ENCODE measurements at places on chromosomes 2 and 18.

DNA sequence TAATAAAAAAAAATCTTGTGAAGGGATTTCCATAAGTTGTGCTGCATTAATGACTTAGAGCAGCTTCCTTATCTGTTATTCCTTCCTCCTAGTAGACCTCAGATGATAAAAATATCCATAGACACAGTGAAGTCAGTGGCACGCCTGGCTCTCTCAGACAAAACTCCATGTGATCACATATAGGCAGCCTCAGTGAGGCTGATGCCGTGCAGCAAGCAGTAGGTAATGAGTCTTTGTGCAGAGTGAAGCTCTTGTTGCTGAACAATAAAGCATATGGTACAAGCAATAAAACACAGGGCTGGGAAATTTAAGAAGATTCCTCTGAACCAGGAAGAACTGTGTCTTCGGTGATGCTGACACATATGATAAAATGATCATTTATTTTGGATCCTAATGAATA lies 102.7 kb downstream of the CSRNP3 start:
- no peak for DNase-seq

DNA sequence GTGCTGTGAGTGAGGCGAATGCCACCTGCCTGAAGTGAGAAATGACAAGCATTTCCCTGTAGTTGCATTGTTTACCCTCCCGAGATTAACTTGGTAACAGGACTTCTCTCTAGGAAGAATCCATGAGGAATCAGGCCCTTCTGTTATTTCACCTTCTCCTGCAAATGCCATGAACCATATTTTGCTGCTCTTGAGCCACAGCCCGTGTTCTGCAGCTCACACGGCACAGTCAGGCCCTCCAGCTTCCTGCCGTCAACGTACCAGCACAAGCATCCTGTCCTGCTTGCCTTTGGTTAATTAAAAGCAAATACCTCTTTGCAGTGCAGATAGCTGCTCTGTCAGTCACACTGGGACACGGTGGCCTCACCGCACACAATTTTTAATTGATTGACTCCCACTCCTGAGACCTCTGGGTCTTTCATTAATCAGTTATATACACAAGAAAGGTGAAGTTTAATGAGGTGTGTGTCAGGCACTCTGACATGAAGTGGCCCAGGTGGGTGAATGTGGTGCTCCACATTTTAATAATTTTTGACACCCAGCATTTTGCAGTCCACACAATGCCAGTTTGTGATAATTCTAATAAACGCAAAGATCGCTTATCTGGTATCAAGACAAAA lies 95.3 kb upstream of the ASB18 start:
- no peak for DNase-seq

GRCh38 chr18:11324956-11325882 lies 175.8 kb upstream of the PIEZO2 start:
- DNase-seq, result no peak

DNA sequence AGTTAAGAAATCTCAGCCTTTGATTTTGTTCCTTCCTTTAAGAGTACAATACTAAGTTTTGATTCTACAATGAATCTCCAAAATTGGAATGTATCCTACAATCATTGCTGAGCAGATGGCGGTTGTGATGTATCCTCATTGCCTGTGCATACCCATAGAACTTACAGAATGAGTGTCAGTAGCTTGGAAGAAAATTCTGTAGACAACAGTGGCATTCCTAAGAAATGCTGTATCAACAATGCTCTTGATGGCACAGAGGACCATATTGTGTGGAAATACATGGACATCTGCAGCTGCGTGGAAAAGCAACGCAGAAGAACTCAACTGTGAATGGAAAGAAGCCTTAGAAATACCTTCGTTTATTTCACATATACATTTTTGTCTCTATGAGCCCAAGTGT lies 30.2 kb downstream of the GAREM1 start:
- DNase-seq, result no peak

- DNase-seq, result no peak
These were observed 27.9 kb upstream of the GALNT5 start for GRCh38 chr2:157229572-157229971.

DNA sequence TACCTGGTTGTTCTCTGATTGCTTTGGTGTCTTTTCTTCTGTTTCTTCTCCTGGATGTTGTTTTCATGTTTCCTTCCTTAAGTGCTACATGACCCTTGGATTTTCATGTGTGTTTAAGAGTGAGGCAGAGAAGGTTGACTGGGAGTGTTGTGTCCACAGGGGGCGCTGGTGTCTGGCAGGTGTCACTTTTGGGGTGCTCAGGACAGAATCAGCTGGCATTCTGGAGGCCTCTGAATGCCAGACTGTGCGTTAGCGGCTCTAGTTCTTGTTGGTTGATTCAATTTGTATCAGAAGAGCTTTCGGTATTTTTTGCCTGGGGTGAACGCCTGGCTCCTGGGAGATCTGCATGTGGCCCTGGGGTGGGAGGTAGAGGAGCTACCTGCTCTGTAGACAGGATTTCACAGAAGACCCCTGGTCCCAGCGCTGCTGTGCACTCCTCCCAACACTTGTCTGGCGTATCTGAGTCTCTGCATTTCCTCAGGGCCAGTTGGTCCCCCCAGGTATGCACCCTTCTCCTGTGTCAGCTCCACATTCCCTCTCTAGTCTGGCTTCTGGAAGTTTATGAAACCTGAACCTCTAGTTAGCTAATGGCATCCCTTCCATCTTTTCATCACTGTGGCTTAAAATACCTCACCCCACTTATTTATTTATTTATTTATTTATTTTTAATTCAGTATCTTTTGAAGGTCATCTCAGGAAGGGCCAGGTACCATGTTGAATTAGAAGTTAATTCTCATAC lies 1.1 kb downstream of the GREB1 start:
- no peak for DNase-seq

DNA sequence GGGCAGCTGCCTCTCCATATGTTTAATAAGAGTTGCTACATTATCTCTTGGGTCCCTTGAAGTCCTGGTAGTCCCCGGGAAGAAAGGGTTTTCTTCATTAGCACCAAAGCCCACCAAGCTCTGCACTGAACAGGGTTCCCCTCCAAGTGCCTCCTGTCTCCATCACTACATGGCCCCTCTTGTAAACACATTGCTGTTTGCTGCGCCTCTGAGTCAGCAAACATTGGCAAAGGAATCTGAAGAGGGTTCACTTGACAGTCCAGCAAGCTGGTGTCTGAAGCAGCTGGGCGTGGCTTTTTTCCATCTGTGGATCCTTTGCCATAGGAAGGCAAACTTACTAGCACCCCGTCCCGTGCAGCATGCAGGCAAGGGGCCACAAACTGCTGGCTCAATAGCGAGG lies 82.8 kb downstream of the TEX51 start:
- no peak for DNase-seq

- DNase-seq, result no peak
These were observed 45.5 kb downstream of the EML4 start for GRCh38 chr2:42214669-42215068.

GRCh38 chr18:55588870-55589595 lies 1.0 kb upstream of the TCF4 start:
- no peak for DNase-seq

DNA sequence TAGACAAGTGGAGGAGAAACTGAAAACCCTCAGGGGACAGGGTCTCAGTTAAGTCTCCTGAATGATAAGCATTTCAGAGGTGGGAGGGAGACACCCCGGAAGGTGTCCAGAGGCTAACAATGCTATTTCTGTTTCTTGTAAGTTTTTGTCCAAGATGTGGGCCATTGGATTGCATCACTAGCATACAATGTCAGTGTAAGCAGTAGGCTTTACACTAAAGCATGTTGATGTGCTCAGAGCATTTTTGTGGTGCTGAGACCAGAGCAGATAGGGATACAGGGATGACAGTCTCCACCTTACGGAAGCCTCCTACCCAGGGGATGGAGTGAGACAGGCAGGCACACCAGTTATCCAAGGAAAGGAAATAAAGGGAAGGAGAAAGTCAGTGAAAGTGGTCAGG lies 2.2 kb upstream of the IL1R1 start:
- DNase-seq, result no peak

DNA sequence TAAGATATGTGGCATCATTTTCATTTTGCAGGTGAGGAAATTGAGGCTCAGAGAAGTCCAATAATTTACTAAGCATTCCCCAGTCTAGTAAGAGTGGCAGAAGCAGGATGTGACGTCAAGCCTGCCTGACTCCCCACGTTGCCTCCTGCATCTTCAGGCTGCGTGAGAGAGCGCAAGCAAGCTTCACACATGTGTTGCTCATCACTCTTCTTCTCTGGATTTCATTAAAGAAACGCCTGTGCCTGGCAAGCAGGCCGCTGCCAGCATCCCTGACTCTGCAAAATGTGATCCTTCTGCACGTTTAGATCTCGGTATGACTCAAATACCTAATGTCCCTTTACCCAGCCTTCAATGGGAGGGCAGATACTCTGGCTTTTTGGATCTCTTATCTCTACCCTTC lies 96.8 kb downstream of the PRKCE start:
- DNase-seq, result no peak

DNA sequence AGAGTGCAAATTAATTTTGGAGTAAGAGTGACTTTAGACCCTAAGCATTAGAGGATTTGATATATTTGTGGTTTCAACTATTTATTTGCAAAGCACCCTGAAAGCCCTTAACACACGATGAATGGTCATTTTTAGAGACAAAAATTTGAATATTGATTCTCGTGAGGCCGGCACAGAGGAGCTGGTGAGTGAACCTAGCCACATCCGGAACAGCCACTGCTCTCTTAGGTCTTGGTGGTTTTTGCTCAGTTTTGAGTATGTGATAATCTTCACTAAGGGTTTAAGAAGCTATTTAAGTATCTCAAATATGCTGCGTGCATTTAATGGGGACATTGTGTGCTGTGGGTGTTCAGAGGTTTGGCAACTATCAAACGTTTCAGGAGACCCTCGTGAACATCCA lies 204.8 kb downstream of the TSN start:
- no peak for DNase-seq

GRCh38 chr2:59693231-59693959 lies 860.1 kb downstream of the BCL11A start:
- no peak for DNase-seq

DNA sequence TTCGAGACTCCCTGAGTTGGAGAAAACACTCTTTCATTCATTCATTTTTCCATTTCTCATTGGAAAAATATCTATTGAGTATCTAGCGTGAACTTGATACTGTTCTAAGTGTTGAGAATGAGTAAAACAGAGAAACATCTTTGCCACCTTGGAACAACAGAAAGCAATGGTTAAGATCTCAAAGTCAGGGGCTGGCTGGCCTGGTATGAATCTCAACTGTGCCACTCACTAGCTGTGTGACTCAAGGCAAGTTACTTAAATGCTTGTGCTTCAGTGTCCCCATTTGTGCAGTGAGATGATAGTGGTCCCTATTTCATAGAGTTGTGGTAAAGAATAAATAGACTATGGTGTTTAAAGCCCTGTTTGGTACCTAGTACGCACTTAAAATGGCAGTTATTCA lies 415.2 kb downstream of the NBAS start:
- DNase-seq, result no peak

DNA sequence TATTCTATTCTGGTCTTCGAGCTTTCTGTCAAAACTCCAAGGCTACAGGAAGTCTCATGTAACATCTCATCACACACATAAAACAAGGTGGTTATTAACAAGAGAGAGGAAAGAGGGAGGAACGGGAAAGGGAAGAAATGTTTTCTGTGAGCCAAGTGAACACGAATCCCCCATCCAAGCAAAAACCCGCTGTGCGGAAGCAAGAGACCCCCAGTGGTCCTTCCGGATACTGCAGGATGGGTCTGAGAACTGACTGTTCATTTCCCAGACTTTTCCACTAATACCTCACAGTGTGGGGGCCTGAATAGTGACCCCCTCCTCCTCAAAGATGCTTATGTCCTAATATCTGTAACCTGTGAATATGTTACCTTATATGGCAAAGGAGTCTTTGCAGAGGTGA lies 19.0 kb upstream of the DIPK1C start:
- DNase-seq, result no peak

DNA sequence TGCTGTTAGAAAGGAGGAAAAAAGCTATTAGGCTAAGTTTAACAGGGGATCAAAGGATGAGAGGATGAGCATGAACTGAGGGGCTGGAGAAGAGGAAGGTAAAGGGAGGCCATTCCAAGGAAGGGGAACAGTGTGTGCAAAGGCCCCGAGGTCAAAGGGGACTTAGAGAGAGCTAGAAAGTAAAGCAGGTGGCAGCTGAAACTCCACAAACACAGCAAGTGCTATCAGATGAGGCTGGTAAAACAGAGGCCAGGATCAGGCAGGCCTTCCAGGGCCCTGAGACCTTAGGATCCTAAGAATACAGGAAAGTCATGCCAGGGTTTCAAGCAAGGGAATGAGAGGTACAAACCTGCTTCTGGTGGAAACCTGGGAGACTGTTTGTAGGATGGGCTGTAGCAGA lies 5.8 kb downstream of the HDAC4 start:
- DNase-seq, result no peak

GRCh38 chr2:40758401-40759155 lies 306.7 kb upstream of the SLC8A1 start:
- no peak for DNase-seq

DNA sequence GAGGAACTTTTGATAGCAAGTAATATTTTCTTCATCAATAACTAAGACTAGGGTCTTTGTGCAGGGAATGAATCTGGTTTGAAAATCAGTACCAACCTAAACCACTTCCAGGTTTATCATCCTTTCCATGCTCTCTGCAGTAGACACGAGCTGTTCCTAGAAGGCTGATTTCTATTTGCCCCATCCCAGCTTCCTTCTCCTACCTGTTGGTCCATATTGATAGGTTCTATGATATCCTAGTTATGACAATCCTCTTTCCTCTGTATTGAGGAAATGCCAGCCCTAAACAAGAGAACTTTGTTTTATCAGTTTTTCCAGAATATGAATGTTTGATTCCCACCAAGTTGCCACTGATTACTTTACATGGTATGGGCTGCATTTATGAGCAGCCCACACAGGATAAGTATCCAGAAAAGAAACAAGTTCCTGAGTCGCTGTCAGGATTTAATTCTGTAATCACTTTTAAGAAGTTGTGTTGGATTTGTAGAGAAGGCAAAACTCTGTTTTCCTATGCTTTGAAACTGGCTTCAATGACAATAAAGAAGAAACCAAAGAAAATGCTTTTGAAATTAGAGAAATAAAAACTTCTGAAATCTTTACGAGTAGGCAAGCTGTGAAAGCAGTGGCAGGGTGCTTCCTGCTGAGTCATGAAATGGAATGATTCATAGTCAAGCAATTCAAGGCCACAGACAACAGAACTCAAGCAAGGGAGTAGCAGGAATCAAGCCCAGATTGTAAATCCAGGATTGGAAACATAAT lies 37.3 kb upstream of the TANK start:
- DNase-seq, result no peak

DNA sequence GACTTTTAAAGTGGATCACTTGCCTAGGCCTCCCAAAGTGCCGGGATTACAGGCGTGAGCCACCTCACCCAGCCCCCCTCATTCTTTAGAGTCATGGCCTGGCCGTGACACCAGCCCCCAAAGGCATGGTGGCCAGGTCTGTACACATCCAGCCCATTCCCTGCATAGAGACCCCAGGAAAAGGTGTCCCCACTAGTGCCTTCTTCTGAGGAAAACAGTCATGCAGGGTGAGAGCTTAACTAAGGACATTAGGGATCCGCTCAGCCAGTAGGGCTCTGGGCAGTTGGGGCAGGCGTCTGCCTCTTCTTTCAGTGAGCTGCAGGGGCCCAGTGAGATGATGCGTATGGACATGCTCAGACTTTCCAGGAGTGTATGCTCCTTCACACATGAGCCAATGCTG lies 5.7 kb upstream of the AMER3 start:
- DNase-seq, result no peak

GRCh38 chr2:19043893-19044292 lies 314.5 kb downstream of the OSR1 start:
- DNase-seq, result no peak

GRCh38 chr2:12478151-12479064 lies 238.3 kb upstream of the TRIB2 start:
- no peak for DNase-seq
